ENCODE measurements at places on chromosomes 7 and 10.

DNA sequence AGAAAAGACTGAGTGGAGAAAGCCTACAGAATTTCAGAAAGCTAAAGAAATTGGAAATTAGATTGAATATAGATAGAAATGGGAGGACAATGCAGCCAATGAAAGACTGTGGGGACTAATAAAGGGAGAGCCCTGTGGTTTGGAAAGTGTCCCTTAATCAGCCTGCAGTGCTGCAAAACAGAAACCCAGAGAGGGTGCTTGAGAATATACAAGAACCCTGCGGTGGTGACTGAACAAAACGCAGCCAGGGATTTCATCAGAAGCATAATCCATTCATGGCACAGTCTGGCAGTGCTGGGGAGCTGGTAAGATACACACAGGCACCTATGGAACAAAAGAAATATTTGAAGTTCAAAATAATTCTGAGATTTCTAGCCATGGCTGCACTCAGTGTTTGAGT is 19.1 kb downstream of the CEP41 start:
- no peak for DNase-seq

DNA sequence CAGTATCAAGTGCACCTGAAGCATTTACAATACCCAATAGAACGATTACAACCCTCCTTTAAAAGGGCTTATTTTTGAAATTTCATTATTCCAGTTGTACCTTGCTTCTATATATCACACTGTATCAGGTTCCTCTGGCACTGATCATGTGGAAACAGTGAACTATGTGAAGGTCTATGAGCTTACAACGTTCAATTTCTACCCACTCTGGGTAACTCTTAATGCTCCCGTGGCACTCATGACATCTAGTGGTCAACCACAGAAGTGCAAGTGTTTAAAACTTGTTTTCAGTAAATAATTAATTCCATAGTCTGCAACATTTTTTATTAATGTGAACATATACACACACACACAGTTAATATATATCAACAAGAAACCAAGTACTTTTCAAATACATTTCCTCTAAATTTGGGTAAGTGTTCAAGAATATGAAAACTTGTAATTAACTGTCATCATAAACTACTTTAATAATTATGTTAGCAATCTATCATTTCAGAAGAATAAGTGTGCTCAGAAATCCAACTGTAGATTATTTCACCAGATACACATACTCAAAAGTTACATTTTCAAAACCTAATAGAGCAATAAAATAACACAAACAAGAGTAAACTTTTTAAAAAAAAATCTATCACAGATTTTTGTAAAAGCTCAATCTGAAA is 61.0 kb downstream of the MPP7 start:
- DNase-seq, result peak; percentile 36

DNA sequence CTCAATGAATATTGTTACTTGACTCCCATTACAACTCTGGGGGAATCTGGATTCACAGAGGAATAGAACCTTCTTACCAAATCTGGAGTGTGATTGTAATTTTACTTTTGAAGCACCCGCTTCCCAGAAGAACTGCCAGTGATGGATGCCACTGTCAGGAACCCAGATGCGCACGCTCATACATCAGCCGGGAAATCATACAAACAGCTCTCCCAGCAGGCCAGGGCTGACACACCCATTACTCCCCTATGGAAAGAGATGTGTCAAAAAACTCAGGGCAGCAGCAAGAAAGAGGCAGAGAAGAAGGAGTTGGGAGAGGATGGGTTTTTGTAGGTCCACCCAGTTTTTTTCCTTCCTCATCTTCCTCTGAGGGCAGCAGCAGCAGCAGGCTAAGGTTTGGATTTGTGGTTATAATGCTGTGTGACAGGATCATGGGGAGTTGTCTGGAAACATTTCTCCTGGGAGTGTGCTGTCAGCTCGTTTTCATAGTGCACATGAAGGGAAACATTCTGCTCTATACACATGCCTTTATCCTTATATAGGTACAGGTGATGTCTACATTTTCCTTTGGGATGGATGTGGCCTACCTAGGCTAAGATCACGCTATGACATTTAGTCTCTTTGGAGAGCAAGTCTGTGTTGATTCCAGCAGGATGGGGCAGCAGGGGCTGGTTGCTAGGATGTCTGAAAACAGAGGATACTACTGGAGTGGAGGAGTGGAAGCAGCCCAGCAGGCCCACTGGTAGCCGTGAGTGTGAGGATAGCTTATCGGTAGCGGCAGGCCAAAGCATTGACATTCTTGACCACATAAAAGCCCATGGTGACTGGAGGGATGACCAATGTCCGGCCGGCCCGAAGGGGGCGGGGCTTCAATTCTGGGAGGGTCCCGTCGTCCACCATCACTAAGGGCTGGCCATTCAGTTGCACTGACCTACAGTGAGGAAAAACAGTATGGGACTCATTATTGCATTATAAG is 12.4 kb upstream of the HPS1 start:
- DNase-seq, result no peak

DNA sequence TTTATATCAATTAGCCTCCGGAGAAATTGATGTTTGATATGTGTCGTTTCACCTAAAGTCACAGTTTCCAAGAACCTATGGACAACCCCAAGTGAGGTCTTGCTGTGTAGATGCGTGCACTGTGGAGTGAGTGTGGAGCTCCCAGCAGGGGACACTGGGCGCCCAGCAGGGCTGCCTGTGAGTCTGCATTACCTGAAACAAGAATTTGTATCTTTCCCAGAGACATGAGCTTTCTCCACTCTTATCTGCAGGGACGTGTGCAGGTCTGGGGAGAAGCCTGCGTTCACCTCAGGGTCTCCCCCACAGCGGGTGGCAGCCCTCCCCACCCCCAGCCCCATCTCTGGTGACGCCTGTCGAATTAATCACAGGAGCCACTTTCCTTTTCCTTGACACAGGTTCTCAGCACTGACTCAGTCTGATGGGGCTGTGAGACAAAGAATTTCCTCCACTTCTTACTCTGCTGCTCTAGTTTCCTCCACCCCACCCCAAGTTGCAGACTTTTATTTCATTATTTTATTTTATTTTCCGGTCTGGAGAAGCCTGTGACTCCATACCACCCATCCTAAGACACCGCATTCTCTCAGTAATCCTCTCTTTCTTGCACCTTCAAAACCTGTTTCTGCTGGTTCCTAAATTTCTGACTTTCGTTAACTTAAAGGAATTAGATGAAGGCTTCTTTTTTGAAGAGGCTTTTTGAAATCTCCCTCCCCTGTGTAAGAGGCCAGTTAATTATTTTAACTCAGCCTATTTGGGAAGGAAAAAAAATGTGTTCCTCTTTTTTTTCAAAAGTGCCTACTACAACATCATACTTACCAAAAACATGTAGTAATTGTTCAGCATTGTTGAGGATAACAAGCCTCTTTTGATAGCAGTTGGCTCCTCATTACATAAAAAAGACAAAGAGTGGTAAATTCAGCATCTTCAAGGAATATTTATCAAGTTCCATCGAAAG is 17.0 kb upstream of the INSIG1 start:
- DNase-seq, result no peak

DNA sequence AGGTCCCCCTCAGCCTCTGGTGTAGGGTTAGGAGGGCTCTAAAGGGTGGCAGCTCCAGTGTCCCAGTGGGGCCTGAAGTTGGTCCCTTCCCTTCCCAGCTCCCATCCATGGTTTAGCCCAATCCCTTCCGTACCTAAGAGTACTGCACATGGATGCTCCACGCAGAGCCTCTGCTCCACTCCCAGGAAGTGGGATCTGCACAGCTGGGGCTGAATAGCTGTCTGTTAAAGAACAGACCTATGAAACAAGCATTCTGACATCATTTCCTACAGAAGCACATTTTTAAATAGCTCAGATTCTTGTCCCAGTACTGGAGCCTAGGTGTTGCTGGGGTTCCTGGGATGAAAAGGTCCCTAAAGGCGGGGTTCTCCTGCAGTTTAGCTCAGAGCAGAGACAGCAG is 135.9 kb downstream of the ZMYND11 start:
- no peak for DNase-seq

DNA sequence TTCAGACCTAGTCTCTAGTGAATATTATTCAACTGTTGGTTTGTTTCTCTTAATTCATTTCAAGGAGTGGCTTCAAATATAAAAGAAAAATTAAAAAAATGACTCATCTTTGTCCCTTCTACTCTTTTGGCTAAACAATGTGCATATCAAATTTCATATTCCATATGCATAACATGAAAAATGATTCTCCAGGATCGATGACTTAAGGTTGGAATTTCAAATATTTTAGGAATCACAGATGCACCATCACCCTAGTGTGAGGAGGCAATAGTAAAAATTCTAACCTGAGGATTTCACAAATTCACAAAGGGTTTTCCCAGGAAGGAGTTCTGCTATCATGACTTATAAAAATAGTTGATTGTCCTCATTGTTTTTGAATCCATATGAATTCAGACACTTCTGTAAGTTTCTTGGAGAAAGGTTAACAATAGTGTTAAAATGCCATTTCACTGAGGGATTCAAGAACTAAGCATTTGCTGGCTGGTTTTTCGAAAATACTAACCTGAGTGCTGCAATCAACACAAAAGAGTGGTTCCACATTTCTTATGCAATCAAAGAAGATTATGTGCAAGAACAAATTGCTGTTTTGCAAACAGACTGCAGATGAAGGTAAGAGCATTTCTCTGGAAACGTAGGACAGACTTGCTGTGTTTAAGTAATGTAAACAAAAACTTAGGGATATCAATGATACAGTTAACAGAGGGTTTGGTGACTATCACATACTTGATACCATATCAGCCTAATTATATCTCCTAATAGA is 547.5 kb upstream of the LRRTM3 start:
- DNase-seq, result no peak

- DNase-seq, result no peak
Measured at GRCh38 chr10:49183596-49184542, 4.3 kb downstream of the TMEM273 start.

DNA sequence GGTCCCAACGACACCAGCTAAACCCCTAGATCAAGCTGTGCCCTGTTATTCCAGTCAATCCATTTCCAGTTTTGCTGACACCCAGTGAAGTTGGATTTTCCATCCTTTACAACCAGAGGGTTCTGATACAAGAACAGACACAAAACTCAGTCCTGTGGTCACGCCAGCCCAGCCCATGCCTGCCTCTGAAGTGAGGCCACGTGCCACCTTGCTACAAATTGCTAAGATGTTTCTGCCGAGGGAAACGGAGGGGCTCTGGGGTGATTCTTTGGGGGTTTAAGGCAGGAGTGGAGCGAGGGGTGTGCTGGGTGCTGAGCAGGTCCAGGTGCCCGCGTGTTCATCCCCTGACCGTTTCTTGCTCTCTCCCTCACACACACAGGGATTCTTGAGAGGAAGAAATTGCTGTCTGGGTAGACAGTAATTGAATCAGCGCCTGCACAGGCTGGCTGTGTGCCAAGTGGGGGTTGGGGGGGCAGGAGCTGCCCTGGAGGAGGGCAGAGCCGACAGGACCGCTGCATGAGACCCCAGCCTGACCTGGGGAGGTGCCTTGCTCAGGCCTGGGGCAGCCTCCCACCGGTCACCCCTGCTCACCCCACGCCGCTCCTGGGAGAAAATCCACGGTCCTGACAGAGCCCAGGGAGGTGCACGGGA is 38.1 kb downstream of the ADAP1 start:
- no peak for DNase-seq

DNA sequence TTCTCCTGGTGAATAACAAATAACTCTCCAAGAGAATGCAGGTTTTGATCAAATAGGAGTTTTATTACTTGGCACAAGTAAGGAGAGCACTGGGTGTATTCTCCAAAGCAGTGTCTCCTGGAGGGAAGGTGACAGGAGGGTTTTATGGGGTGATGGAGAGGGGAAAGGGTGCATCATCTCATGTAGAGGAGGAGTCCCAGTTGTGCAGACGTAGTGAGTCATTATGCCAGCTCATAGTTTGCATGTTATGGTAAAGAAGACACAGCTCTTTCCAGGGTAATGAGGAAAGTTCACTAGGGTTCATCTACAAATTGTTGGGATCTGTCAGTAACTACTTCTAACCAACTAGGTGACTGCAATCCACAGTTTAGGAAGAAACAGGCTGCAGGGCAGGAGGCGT is 347.9 kb upstream of the MEOX2 start:
- no peak for DNase-seq

DNA sequence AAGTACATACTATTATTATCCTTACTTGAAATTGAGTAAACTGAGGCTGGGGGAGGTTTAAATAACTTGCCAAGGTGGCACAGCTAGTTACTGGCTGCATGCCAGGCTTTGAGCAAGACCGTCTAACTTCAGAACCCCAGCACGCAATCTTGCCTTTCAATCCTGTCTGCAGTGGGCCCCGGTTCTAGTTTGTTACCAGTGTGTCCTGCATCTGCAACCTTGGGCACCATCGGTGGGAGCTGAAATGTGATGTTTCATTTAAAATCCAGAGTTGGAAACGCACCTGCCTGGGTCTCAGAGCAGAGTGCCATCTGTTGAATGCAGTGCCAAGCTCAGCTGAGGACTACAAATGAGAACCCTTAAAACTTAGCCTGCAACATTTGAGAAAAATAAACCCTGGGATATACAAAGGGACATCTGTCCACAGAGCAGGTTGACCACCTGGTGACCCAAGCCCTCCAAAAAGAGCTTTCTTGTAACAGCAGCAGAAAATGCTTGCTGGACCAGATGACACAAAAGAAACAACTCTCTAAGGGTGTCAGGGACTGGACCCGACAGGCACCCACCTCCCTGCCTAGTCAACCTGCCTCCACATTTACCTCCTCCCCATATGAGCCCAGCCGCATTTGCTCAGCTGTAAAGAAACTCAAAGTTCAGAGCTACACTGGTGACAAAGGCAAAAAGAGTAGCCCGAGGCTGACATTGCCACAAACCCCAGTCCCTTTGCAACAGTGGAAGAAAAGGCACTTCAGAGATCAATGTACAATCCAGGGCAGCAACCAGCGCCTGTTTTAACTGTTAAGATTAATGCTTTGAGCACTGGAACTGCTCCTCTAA is 1.7 kb downstream of the SH3PXD2A start:
- no peak for DNase-seq

- DNase-seq, result no peak
Measured at GRCh38 chr10:52623761-52624160, 148.8 kb downstream of the MBL2 start.

DNA sequence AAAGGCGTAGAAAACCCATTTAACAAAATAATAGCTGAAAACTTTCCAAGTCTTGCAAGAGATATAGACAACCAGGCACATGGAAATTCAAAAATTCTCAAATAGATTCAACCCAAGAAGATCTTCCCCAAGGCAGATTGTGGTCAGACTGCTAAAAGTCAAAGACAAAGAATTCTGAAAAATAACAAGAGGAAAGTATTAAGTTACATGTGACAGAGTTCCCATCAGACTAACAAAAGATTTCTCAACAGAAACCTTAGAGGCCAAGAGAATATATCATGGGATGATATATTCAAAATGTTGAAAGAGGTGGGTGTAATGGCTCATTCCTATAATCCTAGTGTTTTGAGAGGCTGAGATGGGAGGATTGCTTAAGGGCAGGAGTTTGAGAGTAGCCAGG is 59.8 kb downstream of the TMEM178B start:
- no peak for DNase-seq

Measured in stimulated activated CD4-positive, alpha-beta T cell treated with anti-CD3 and anti-CD28 coated beads, Interleukin-2, amount 100 ng/mL, for 4 hours (primary cell).